ENCODE measurements at places on chromosomes 3 and 15.

DNA sequence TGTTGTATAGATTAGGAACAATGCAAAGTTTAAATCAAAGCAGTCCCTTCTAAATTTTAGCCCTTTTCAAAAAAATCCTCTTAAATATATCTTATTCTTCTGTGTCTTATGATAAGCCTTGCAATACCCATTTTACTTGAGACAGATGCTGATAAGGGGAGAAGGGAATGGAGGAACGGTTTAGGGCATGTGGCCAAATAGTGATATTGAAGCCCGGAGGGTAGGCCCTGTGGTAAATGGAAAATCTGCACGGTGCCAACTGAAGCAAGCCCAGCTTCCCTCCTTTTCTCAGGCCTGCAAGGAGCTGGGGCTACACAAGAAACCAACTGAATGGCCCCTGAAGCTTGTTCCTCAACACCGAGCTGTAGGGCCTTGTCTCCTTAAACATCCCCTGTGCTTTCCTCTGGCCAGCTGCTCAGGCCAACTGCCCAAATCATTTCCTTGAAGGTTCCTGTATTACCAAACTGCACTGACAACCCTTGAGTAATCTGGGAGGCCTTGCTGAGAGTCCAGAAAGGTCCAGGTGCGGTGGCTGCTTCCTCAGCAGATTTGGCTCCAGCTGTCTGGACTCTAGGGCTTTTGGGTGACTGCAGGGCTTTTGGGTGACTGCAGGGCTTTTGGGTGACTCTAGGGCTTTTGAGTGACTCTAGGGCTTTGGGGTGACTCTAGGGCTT lies 67.2 kb downstream of the NCEH1 start:
- no peak for DNase-seq
- H3K27ac ChIP-seq: no peak overlapping the region
- no peaks in the 10 kb centered on the region for H3K36me3 ChIP-seq

DNA sequence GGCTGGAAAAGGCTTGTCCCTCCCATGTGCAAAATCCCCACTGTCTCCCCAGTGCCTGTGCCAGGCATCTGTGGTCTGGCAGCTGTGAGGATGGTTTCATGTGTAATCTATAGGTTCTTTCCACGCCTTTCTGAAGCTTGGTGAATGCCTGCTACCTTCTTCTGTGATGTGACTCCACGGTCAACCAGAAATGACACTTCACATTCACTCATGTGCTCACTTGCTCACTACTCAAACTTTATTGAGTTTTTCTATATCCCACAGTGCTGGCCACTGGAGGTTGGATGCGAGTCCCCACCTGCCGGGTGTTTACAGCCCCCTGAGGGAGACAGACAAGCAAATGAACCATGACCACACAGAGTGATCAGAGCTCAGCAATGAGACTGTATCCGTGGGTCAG lies 27.9 kb upstream of the TLE3 start:
- no peak overlapping the region for H3K4me3 ChIP-seq
- no peak overlapping the region for H3K27ac ChIP-seq
- DNase-seq: peak; percentile 30
- no peaks in the 10 kb centered on the region for H3K27me3 ChIP-seq
- H3K36me3 ChIP-seq: no peaks in the 10 kb centered on the region

- no peak overlapping the region for H3K27ac ChIP-seq
- H3K4me3 ChIP-seq: no peak overlapping the region
- no peaks in the 10 kb centered on the region for H3K27me3 ChIP-seq
Measured at GRCh38 chr3:189368384-189368783, 196.6 kb downstream of the TPRG1 start.

GRCh38 chr15:27937851-27938250 lies 161.3 kb downstream of the OCA2 start:
- no peaks in the 10 kb centered on the region for H3K27me3 ChIP-seq
- H3K4me3 ChIP-seq: no peak overlapping the region
- no peak for DNase-seq
- no peaks in the 10 kb centered on the region for H3K36me3 ChIP-seq
- no peaks in the 10 kb centered on the region for H3K4me1 ChIP-seq

DNA sequence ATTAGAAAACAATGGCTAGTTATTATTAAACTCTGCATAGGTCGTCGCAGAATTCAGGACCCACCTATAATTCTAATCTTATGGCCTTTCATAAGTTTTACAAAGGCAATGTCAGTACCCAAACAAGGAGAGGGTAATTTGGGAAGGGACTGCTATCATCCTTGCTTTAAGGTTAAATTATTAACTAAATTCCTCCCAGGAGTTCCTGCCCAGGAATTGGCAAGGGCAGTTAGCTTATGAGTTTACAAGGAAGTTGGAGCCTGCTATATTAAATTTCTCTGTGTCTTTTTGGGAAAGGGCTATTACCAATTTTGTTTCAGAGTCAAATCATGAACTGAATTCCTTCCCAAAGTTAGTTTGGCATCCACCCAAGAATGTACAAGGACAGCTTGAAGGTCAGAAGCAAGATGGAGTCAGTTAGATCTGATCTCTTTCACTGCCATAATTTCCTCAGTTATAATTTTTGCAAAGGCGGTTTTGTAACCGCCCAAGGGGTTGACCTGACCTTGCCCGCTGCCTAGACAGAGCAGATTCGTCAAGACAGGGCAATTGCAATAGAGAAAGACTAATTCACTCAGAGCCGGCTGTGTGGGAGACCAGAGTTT lies 45.3 kb upstream of the LHFPL4 start:
- H3K4me3 ChIP-seq: no peak overlapping the region
- H3K27ac ChIP-seq: no peak overlapping the region
- H3K4me1 ChIP-seq: no peaks in the 10 kb centered on the region
- no peaks in the 10 kb centered on the region for H3K27me3 ChIP-seq
- DNase-seq: no peak

- H3K36me3 ChIP-seq: no peaks in the 10 kb centered on the region
- H3K27ac ChIP-seq: no peak overlapping the region
- DNase-seq: no peak
- no peak overlapping the region for H3K4me3 ChIP-seq
- H3K27me3 ChIP-seq: no peaks in the 10 kb centered on the region
- no peaks in the 10 kb centered on the region for H3K4me1 ChIP-seq
Measured at GRCh38 chr3:22989716-22990115, 213.4 kb upstream of the UBE2E2 start.

GRCh38 chr3:195195321-195196209 lies 75.4 kb downstream of the XXYLT1 start:
- no peaks in the 10 kb centered on the region for H3K36me3 ChIP-seq
- no peak overlapping the region for H3K27ac ChIP-seq
- H3K27me3 ChIP-seq: no peaks in the 10 kb centered on the region
- no peaks in the 10 kb centered on the region for H3K4me1 ChIP-seq

DNA sequence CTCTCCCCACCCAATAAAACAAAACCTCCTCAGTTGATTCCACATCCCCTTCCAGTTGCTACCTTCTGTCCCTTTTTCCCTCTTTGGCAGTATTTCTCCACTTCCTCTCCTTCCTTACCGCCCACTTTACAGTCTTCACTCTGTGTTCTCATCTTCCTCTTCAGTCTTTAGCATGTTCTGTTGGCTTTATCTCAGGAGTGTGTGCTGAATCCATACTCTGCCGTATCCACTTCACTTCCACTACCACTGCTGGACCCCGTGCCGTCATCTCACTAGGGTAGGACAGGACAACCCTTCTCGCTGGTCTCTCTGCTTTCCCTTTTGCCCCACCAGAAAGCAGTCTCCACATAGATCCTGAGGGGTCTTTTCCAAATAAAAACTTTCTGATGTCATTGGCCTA lies 74.3 kb downstream of the FNDC3B start:
- no peak overlapping the region for H3K4me3 ChIP-seq
- DNase-seq: no peak
- no peak overlapping the region for H3K27ac ChIP-seq
- H3K27me3 ChIP-seq: no peaks in the 10 kb centered on the region
- H3K36me3 ChIP-seq: peaks cover 13% of the 10 kb centered on the region
- peaks cover 5% of the 10 kb centered on the region for H3K4me1 ChIP-seq

- no peaks in the 10 kb centered on the region for H3K27me3 ChIP-seq
- no peaks in the 10 kb centered on the region for H3K36me3 ChIP-seq
- no peaks in the 10 kb centered on the region for H3K4me1 ChIP-seq
- no peak for DNase-seq
Measured at GRCh38 chr3:191529992-191530391, 69.0 kb downstream of the PYDC2 start.

GRCh38 chr3:187610981-187611511 lies 59.1 kb downstream of the SST start:
- DNase-seq: no peak
- H3K4me3 ChIP-seq: no peak overlapping the region
- H3K36me3 ChIP-seq: no peaks in the 10 kb centered on the region
- no peaks in the 10 kb centered on the region for H3K27me3 ChIP-seq
- peaks cover 7% of the 10 kb centered on the region for H3K4me1 ChIP-seq

DNA sequence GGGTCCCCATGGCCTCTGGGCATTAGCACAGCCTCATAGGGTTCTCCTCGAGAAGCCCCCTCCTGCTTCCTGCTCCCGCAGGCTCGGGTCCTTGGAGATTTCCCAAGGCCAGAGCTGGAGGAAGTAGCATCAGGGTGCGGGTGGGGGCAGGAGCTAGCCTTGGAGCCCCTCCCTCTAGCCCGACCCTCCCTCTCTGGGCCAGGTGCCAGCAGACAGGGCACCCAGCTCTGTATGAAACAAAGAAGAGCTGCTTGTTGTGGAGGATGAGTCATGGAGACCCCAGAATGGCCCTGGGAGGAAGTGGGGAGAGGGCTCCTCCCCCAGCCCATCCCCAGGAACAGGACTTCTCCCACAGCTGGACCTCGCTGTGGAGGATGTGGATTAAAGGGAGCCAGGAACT lies 29.2 kb downstream of the EPHB3 start:
- H3K4me1 ChIP-seq: no peaks in the 10 kb centered on the region
- no peak for DNase-seq
- H3K36me3 ChIP-seq: no peaks in the 10 kb centered on the region
- H3K4me3 ChIP-seq: no peak overlapping the region

GRCh38 chr15:53535886-53536285 lies 223.6 kb downstream of the WDR72 start:
- DNase-seq: no peak
- no peaks in the 10 kb centered on the region for H3K4me1 ChIP-seq
- H3K36me3 ChIP-seq: no peaks in the 10 kb centered on the region
- no peaks in the 10 kb centered on the region for H3K27me3 ChIP-seq
- H3K27ac ChIP-seq: no peak overlapping the region

- no peak overlapping the region for H3K4me3 ChIP-seq
- peak overlapping the region; percentile 38 for H3K27ac ChIP-seq
- H3K4me1 ChIP-seq: peaks cover 18% of the 10 kb centered on the region
- no peaks in the 10 kb centered on the region for H3K27me3 ChIP-seq
- no peaks in the 10 kb centered on the region for H3K36me3 ChIP-seq
- DNase-seq: no peak
Measured at GRCh38 chr3:60009931-60010478, 960.2 kb upstream of the CFAP20DC start.

DNA sequence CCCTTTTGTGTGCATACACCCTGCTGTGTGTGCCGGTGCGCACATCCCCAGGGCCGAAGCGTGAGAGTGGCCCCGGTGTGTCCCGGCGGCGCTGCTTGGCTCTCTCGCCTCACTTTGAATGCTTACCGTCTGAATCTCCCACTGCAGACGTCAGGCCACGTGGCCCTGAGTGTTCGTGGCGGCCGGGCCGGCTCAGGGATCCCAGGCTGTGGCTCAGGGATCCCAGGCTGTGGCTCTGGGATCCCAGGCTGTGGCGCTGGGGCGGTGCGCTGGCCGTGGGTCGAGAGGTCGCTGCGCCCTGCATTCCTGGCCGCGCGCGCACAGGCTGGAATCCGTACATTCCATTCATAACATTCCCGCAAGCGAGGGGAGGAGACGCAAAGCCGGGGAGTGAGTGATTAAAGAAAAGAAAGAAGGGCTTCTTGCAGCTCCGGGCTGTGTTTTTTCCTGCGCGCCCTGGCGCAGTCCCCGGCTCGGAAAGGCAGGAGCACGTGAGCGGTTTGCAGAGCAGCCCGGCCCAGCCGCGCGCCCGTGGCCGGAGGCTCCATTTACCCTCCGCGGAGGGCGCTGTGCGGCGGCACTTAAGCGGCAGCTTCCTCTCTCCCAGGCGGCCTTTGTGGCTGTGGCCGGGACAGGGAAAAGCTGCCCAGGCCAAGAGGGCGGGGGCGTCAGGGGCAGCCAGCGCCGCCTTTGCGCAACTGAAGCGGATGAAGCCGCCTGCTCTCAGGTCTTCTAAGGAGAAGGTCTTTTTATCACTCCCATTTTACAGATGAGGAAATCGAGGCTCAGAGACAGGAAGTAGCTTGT lies 87.0 kb upstream of the ALDH1L1 start:
- H3K27me3 ChIP-seq: peaks cover 19% of the 10 kb centered on the region
- H3K4me1 ChIP-seq: no peaks in the 10 kb centered on the region
- DNase-seq: no peak
- no peaks in the 10 kb centered on the region for H3K36me3 ChIP-seq
- no peak overlapping the region for H3K4me3 ChIP-seq

GRCh38 chr15:64209680-64210334 lies 47.0 kb upstream of the PPIB start:
- peak; percentile 33 for DNase-seq
- no peaks in the 10 kb centered on the region for H3K27me3 ChIP-seq
- no peaks in the 10 kb centered on the region for H3K4me1 ChIP-seq
- H3K36me3 ChIP-seq: no peaks in the 10 kb centered on the region
- no peak overlapping the region for H3K27ac ChIP-seq

- DNase-seq: no peak
- H3K4me3 ChIP-seq: no peak overlapping the region
- H3K4me1 ChIP-seq: no peaks in the 10 kb centered on the region
- H3K27me3 ChIP-seq: no peaks in the 10 kb centered on the region
- H3K27ac ChIP-seq: no peak overlapping the region
- no peaks in the 10 kb centered on the region for H3K36me3 ChIP-seq
Measured at GRCh38 chr15:81894061-81894460, 151.8 kb downstream of the MEX3B start.

DNA sequence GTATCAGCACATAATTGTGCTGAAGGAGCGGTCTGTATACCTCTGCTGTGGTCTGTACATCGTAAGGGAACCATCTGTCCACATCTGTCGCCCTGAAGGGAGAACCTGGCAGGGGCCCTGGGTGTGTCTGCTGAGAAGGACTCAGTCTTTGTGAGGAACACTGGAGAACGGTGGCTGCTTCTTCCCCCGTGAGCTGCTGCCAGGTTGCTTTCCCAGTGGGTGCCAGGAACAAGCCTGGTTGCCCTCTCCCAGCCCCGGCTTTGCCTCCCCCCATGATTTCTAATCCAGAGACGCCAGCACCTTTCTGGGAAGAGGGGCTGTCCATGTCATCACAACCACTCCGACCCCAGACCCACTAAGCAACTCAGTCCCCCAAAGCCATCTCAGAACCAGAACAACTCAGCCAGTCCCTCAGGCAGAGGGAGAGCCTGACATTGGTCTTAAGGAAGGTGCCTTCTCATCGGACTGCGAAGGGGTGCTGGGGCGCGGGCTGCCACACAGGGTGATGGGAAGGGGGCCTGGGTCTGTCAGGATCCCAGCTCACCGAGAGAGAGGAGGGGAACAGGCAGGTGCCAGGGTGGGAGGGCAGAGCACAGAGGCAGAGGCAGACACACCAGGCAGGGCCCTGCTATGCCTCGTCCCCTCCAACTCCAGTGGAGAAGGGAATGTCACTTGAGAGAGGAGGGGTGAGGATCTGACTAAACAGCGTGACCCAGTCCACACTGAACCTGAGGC lies 8.5 kb downstream of the TNK2 start:
- no peak for DNase-seq
- no peak overlapping the region for H3K4me3 ChIP-seq
- H3K27ac ChIP-seq: no peak overlapping the region
- no peaks in the 10 kb centered on the region for H3K27me3 ChIP-seq
- no peaks in the 10 kb centered on the region for H3K36me3 ChIP-seq

All from MM.1S (cell line).